ENCODE measurements at places on chromosomes 16 and 17.

GRCh38 chr16:1696863-1697262 is 9.1 kb upstream of the MAPK8IP3 start:
- DNase-seq = no peak

GRCh38 chr16:10067835-10068234 is 114.4 kb downstream of the GRIN2A start:
- DNase-seq = no peak

DNA sequence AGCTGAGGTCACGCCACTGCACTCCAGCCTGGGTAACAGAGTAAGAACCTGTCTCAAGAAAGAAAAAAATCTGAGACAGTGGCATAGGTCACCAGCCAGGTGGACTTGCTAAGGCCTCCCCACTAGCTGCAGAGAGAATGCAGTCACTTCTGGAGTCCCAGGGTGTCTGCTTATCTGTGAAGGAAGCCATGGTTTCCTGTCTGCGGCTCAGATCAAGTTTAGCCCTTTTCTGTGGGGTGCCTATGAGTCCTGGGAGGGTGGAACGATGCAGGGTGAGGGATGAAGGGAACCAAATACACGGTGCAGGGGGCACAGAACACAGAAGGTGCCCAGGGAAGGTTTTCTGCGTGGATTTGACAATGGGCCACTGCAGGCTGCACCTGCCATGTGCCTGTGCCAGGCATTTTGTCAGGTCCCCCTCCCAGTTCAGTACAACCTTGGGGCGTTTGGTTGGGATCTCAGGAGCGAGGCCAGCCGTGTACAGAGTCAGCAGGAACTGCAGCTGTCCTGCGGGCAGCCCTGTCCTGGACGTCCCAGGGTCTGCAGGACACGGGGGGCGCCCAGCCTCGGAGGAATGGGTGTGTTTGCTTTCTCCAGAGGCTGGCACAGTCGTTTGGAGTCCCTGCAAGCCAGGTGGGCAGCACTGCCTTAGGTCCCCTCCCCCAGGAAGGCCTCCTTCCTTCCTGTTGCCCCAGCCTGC is 41.8 kb downstream of the RAB11FIP4 start:
- peak; percentile 76 for DNase-seq

DNA sequence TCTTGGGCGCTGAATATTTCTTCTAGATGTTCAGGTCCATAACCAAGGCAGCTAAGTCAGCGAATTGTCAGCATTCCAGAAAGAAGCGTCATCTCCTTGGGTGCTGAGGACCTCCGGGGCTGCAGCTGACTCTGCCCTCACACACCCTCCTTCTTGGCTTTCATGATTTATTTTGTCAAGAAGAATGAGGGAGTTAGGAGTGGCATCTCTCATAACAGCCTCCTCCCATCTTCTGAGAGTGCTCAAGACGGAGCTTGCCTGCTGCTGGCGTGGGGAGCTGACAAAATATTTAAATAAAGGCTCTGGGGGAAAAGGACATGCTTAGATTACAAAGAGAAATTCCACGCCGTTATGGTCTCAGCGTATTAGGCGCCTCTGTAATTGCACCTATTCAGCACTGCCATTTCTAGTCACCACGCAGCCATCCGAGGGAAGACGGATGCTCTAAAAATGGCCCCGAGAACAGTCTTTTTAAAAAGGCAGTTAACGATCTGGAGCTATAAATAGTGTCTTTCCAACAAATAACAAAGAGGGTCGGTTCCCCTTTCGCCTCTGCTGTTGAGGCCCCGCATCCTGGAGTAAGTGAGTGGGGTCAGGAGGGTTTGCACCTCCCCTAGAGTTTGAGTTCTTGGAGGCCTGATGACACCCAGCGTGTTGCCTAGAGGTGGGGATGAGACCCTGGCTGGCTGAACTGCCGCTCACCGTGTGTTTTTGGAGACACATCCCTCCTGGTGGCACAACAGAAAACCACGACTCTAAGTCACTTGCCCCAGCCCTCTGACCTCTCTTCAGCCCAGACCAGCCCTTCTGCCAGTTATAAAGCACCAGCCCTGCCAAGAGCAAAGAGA is 187.0 kb downstream of the CCDC182 start:
- no peak for DNase-seq

GRCh38 chr17:78883089-78883532 is 19.9 kb downstream of the CEP295NL start:
- no peak for DNase-seq

DNA sequence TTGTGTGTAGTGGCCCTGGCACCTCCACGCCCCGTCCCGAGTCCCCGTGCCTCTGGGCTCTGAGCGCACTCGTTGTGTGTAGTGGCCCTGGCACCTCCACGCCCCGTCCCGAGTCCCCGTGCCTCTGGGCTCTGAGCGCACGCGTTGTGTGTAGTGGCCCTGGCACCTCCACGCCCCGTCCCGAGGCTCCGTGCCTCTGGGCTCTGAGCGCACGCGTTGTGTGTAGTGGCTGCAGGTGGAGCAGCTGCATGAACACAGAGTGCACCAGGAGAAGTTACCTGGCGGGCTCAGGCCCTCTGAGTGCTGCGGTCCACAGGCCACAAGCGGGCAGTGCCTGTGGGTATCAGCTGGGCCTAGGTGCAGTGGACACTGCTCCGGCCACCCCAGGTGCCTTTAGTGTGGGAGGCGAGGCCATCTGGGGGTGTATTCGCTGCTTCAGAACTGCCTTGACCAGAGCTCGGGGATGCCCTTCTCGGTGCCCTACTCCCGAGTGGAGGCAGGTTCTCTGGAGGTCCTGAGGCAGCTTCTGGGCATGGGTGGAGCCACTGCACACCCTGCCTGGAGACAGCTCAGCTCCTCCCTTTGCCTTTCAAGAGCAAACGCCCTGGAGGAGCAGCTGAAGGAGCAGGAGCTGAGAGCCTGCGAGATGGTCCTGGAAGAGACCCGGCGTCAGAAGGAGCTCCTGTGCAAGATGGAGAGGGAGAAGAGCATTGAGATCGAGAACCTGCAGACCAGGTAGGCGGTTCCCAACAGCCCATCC is 17.3 kb upstream of the CAPN15 start:
- no peak for DNase-seq

- DNase-seq = no peak
Measured at GRCh38 chr16:68973611-68974120, 130.3 kb downstream of the TANGO6 start.

- DNase-seq = no peak
Measured at GRCh38 chr16:75237398-75238131, 13.9 kb downstream of the BCAR1 start.

DNA sequence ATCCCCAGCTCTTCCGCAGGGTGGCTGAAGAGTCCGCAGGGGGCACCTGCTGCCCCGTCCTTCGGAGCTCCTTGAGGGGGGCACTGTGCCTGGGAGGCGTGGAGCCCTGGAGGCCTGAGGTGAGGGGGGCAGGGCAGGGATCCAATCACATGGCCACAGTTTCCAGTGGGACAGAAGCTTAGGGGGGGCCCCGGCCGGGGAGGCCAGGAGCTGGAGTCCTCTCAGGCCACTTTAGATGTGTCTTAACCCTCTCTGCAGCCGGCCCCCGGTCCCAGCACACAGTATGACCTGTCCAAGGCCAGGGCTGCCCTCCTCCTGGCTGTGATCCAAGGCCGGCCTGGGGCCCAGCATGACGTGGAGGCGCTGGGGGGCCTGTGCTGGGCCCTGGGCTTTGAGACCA is 10.8 kb downstream of the ZNF213 start:
- no peak for DNase-seq

GRCh38 chr17:82843904-82844680 is 4.3 kb upstream of the ZNF750 start:
- DNase-seq = no peak

- no peak for DNase-seq
Measured at GRCh38 chr17:63561819-63562218, 11.5 kb downstream of the DCAF7 start.

GRCh38 chr17:68733241-68734176 is 132.3 kb upstream of the FAM20A start:
- DNase-seq = no peak

GRCh38 chr16:53053967-53054669 is 673 bp upstream of the CHD9 start:
- peak; percentile 33 for DNase-seq

DNA sequence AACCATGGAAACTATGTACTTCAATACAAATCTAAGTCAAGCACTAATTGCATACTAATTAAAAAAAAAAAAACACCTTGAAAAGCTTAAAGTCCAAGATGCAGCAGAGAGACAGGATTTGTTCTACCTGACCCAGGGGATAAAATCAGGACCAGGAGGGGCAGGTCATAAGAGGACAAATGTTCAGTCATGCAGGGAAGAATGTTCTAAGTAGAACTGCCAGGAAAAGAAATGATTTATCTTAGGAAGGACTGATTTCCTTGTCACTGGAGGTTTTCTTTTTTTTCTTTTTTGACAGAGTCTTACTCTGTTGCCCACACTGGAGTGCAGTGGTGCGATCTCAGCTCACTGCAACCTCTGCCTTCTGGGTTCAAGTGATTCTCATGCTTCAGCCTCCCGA is 9.1 kb upstream of the GHDC start:
- no peak for DNase-seq

DNA sequence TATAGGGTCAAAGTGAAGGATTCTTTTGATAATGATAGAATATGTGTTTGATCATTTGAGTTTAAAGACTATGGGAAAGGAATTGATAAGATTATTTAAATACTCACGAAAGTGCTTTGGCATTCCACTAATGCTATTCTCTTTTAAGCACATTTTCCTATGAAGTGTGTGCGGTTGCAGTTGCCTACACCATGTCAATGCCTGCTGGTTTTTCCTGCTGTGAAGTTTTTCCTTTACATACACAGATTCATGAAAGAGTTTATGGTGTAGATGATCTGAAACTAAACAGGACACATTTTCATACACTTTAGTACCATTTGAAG is 78.7 kb downstream of the VMP1 start:
- DNase-seq = no peak

GRCh38 chr16:72536723-72537435 is 364.9 kb upstream of the PMFBP1 start:
- DNase-seq = no peak

- no peak for DNase-seq
Measured at GRCh38 chr16:17276010-17276530, 194.7 kb downstream of the XYLT1 start.

- peak; percentile 35 for DNase-seq
Measured at GRCh38 chr17:78819402-78819801, 21.2 kb downstream of the USP36 start.

DNA sequence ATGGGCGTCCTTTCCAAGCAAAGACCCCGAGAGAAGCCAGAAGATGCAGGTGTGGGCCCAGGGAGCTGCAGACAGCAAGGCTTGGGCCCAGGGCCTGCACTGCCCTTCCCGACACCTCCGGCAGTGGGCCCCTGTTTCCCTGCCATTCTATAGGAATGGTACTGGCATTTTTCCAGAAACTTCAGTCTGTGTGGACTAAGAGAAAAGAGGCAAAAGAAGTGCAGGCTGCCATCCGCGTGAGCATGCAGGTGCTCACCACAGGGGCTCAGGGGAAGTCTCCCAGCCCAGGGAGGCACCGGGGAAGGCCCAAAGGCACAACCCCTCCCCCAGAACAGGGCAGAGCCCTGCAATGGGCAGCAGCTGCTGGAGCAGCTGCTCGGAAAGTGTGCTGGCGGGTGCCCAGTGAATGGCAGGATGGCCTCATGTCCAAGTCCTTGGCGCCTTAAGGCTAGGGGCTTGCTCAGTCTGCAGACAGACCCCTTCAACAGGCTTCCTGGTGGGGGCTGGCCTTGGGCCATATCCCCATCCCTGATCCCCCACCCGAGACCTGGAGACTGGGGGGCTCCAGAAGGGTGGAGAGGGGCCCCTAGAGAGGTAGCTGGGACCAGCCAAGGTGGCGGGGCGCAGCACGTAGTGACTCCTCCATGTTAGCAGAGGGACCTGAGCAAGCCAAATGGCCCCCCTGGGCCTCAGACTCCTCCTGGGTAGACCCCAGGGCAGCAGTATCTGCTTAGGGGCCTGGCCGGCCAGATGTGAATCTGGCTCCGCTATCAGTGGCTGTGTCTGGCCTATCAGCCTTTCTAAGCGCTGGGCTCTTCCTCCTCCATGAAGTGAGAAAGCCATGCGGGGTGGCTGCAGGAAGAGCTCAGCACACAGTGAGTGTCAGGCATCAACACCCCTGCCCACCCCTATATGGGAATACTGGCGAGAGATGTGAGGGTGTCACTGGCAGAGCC is 6.7 kb upstream of the TPPP3 start:
- no peak for DNase-seq

GRCh38 chr17:51813140-51813783 is 345.3 kb downstream of the CA10 start:
- DNase-seq = no peak

GRCh38 chr17:44383861-44384260 is 5.6 kb downstream of the ITGA2B start:
- DNase-seq = no peak

DNA sequence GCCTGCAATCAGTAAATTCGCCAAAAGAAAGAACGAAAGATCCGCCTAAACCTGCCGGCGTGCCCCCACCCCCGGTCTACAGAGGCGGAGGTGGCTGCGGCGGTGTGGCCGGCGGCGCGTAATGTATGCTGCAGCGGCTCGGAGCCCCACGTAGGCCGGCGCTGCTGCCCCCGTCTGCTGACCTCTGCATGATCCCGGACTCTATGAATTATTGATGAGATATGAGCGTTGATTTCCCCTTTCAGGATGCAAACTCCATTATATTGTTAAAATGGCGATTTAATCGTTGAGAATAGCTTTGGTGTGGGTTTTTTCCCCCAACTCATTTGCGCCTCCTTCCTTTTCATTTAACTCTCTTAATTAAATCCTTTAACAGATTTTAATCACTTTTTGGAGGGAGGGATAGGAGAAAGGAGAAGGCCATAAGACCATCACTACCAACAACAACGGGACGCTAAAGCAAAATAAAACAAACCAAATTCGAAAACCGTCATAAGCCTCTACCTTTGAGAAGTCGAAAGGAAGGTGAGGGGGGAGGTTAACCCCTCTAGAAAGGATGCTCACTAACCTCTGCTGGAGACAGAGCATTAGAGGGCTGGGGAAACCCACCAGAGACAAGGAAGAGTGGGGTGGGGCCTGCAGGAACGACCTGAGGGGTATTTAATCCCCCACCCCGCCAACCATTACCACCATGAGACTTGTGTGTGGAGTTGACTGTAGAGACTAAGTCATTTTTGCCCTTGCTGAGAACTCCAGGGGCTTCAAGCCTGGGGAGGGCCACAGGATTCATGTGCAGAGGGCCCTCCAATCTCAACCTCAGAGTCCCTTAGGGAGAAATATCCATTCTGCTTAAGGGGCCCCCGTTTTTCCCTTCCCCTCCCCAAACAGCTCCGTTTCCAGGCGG is 3.4 kb downstream of the HOXB3 start:
- no peak for DNase-seq

- DNase-seq = no peak
Measured at GRCh38 chr17:11031787-11032186, 193.9 kb upstream of the PIRT start.

GRCh38 chr16:11329891-11330290 is 15.4 kb upstream of the RMI2 start:
- DNase-seq = no peak

Measured in CD4-positive, alpha-beta T cell (primary cell).